ENCODE measurements at places on chromosomes 4 and X. TPM values are rescaled to one million over a fixed set of nuclear protein-coding genes. Genes with fewer than 3 reads are reported as not detected.

Gene RHOXF1
- total RNA-seq: 35.0 TPM

Gene TCEAL2
- 52.0 TPM for total RNA-seq

GRCh38 chr4:86939729-86940575 lies 5.1 kb downstream of the AFF1 start:
- no peak for DNase-seq

GRCh38 chr4:76571274-76571673 lies 136.2 kb downstream of the SHROOM3 start:
- DNase-seq: no peak

DNA sequence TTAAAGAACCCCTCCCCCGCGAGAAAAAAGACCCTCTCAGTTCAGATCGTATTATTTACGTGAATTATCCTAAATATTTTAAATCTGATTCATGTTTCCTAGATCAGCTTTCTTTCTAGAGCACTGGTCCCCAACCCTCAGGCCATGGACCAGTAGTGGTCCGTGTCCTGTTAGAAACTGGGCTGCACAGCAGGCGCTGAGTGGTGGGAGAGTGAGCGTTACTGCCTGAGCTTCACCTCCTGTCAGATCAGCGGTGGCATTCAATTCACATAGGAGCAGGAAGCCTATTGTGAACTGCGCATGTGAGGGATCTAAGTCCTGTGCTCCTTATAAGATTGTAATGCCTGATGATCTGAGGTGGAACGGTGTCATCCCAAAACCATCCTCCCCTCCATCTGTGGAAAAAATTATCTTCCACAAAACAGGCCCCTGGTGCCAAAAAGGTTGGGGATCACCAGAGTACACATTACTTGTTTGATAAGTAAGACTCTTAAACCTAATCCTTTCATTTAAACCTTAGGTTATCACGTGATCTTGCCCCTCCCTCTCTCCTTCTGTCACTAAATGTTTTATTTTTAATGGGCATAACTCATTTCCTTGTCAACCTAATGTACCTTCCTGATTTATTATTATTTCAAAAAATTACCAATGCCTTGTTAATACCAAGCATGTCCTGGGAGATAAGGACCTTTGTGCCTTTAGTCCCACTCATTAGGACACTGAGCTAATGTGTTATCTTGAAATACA lies 442.9 kb downstream of the TLL1 start:
- no peak for DNase-seq

DNA sequence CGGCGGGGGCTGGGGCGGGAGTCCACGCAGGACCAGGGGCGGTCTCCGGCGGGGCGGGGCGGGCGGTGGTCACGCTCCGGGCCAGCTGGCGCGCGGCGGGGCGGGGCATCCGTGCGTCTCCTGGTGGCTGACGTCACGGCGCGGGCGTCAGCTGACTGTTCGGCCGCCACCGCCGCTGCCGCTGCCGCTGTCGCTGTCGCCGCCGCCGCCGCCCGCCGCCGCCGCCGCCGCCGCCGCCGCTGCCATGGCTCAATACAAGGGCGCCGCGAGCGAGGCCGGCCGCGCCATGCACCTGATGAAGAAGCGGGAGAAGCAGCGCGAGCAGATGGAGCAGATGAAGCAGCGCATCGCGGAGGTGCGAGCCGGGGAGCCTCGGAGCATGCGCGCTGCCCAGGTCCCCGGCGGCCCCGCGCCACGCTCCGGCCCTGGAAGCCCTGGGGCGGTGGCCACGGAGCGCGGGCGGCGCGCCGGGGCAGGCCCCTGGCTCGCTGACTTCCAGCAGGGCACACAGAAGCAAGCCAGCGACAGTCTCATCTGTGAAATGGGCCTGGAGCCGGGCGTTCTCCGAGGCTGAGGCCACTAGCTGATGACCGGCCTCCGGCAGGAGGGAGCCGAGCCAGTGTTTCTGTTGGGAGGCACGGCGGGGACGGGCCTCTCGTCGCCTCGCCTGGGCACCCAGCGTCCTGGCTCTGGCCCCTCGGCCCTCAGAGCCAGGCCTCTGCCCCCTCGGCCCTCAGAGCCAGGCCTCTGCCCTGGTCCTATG lies at the start of gene FAM50A:
Gene FAM50A, plus strand, starts transcription at position 150 of the 763 bp plus-strand sequence. Its CDS starts 95 bp downstream, at position 245.
- DNase-seq: peak; percentile 82

Data from testis (tissue), 5 donors.